ENCODE measurements at places on chromosomes 3 and 15.
A peak's percentile ranks its signal among the peaks of the same experiment; 100 is the strongest.

- DNase-seq: peak; percentile 66
These were observed 103.3 kb downstream of the SNRK start for GRCh38 chr3:43389388-43390254.

DNA sequence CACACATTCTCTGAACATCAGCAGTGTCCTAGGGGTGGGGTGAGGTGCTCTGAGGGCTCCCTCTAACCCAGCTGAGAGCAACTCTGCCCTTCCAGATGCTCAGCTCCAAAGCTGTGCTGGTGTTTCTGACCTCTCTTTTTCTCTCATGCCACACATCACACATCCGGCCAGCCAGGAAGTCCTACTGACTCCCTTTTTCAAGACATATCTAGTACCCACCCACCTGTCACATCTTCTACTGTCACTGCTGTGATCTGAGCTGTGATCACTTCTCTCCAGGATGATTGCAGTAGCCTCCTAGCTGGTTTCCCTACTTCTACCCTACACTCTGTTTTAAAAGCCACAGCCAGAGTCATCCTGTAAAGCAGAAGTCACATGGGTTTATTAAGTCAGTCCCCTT, 30.2 kb upstream of the MASP1 start:
- no peak for DNase-seq

GRCh38 chr3:194964809-194965208, 279.1 kb downstream of the FAM43A start:
- no peak for DNase-seq

DNA sequence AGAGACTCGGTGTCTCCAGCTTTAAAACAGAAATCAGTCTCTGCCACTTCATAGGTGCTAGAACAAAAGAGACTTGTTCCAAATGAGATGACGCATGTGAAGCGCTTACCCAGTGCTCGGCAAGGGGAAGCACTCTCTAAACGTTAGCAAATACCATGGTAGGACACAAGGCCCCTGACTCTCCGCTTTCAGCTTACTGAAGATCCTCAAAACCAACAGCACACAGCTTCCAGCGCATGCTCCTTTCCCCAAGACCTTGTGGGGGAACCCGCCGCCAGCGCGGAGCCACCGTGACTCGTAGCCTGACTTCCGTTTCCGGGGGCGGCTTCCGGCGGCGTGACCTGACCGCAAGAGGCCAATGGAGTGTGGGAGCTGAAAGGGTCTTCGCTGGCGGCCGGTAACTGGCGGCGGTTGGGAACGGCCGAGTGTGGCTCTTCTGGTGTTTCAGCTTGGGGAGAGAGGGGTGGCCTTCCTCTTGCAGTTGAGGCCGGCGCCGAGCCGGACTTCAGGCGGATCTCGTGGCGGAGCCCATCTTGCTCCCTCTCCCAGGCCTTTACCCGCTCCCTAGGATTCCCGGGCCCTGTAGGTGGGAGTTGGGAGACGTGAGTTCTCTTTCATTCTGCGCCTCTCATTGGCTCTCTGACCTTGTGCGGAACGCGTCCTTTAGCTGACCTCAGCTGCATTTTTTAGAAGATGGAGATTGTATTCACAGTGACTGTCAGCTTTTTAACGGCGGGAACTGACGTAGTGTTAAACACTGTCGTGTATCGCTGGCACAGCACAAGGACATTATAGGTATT, at the start of gene THUMPD3:
Gene THUMPD3, plus strand, starts transcription at position 324 of the 800 bp plus-strand sequence. CDS start 2,015 bp downstream, outside the sequence.
- DNase-seq: peak; percentile 93

DNA sequence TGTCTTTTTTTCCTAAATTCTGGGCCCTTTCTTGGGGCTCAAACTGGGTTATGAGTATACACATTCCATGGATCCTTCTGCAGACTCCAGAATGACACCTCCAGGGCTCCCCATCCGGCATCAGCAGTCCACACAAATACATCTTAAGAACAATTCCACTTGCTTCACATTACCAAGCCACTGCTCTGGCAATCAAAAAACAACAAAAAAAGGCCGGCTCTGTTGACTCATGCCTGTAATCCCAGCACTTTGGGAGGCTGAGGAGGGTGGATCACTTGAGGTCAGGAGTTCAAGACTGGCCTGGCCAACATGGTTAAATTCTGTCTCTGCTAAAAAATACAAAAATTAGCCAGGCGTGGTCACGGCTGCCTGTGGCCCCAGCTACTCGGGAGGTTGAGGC, 49.9 kb upstream of the LPP start:
- DNase-seq: no peak

GRCh38 chr3:40045051-40045450, 235.6 kb downstream of the MYRIP start:
- no peak for DNase-seq

- no peak for DNase-seq
These were observed 292.1 kb downstream of the CGGBP1 start for GRCh38 chr3:87766721-87767120.

DNA sequence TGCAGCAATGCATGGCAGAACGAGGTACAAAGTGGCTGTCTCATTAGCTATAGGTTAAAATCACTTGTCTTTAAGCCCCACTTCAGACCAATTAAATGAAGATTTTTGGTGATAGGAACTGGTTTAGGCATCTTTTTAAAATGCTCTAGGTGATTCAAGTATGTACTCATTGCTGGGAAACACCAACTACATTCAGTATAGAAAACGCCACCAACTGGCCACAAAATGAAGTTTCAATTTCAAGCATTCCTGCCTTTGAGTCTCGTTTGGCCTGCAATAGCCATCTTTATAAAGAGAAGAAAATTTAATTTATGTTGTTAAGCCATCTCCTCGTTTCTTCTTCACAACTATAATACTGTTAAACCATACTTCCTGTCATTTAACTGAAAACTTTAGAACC, 587.9 kb downstream of the GBE1 start:
- no peak for DNase-seq

- no peak for DNase-seq
These were observed 139.2 kb downstream of the ATP8B4 start for GRCh38 chr15:49979705-49980382.

- DNase-seq: no peak
These were observed 41.8 kb downstream of the IL5RA start for GRCh38 chr3:3068358-3068881.

GRCh38 chr3:14267976-14268375, 89.4 kb downstream of the LSM3 start:
- no peak for DNase-seq

- DNase-seq: no peak
These were observed 18.7 kb downstream of the RTP3 start for GRCh38 chr3:46516521-46516920.

DNA sequence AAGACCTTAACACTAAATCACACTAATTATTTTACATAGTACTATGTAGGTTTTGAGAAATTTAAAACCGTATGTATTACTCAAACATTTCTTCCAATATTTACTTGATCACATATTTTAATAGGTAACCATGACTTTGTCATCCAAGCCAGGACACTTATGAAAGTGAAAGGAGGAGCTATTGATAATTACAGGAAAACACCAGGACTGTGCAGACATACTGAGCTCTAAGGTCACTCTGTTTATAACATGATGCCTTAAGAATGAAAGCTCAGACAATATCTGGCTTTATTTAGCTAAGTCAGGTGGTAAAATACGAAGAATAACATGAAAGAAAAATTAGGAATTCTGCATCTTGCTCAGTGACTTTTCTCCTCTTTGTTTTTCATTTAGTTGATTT, 216.0 kb upstream of the NANOGP8 start:
- DNase-seq: no peak

- DNase-seq: no peak
These were observed 74.2 kb downstream of the DPPA2 start for GRCh38 chr3:109242187-109242523.

GRCh38 chr15:85690561-85691231, 104.0 kb downstream of the KLHL25 start:
- DNase-seq: peak; percentile 51

DNA sequence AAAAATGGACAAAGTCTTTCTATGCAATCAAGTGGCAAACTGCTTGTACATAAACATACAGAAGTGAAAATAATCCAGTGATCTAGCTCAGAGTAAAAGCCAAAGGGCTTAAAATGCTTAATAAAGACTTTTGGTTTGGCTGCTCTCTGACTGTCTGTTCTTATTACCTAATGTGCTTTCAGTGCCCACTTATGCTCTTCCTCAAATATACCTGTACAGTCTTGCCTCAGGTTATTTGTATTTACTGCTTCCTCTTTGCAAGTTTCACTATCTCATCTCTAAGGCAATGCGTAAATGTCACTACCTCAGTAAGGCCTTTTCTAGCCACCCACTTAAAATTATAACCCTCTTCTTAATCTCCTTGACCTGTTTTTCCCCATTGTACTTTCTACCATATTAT, 171.8 kb downstream of the EPHA6 start:
- DNase-seq: no peak

All from activated naive CD4-positive, alpha-beta T cell treated with anti-CD3 and anti-CD28 coated beads, Interleukin-2, amount 50 U/mL, for 16 hours (primary cell).